Activated naive CD4-positive, alpha-beta T cell (primary cell): ENCODE measurements at places on chromosomes 2 and 18.

GRCh38 chr2:61469424-61470121, 1.3 kb downstream of the USP34 start:
- no peak for DNase-seq

DNA sequence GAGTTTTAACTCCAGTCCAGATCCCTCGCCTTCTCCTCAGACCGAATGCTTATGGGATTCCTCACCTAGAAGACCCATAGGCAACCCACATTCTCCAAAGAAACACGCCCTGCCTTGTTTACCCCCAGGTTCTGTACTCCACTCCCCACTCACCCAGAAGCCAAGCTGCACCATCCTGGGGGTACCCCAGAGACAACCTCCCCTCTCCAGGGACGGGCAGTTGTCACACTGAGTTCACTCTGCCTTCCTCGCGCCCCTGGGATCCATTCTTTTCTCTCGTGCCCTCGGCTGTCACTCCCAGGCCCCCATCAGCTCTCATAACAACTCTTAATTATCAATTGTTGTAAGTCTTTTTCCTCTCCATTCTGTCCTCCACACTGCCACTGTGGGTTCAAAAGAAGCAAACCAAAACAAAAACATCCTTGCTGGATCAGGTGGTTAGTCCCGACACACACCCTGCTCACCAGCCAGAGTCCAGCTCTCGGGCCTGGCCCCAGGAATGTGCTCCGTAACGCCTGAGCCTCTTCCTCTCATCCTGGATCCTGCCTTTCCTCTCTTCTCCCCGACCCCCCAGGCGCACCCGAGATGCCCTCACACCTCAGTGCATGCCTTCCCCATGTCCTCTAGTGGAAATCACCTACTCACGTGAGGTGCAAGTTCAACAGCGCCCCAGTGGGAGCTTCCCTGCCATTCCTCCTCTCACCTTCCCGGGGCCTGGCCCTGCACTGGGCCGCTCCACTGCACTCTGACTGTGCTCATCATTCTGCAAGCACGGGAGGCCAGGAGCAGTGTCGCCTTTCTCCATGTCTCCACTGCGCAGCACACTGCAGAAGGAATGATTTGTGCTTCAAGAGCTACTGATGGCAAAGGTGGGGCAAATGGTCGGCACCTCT, 20.7 kb downstream of the COX7A2L start:
- DNase-seq: no peak

DNA sequence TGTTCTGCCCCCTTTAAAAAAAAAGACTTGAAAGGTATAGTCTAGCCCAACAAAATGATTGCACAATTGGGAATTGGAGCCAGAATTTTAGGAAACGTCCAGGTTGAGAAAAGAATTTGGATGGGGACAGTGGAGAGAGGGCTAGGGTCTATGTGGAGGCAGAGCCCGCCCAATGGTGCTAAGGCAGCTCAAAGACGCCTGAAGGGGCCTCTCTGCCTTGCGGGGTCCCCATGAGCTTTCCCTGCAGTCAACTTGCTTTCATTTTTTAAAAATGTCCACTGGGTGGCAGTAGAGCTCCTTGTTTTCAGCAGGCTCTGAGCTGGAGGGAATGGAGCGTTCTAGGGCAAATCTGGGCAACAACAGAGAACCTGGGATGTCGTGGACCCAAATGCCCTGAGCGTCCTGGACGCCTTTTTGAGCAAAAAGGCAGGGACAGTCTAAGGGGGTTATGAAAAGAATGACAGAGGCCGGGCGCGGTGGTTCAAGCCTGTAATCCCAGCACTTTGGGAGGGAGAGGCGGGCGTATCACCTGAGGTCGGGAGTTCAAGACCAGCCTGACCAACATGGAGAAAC, 40.2 kb upstream of the ITM2C start:
- DNase-seq: no peak

DNA sequence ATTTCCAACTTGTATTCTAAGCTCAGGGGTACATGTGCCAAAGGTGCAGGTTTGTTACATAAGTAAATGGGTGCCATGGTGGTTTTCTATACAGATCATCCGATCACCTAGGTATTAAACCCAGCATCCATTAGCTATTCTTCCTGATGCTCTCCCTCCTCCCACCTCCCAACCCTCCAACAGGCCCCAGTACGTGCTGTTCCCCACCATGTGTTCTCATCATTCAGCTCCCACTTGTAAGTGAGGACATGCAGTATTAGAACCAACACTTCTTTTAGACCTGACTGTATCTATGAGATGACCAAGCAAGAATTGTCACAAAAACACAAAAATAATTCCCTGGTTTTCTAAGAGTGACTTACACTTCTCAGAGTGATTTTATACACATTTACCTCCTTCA, 83.0 kb downstream of the VIT start:
- DNase-seq: no peak

GRCh38 chr2:238929242-238930081, 81.6 kb downstream of the TWIST2 start:
- DNase-seq: no peak

DNA sequence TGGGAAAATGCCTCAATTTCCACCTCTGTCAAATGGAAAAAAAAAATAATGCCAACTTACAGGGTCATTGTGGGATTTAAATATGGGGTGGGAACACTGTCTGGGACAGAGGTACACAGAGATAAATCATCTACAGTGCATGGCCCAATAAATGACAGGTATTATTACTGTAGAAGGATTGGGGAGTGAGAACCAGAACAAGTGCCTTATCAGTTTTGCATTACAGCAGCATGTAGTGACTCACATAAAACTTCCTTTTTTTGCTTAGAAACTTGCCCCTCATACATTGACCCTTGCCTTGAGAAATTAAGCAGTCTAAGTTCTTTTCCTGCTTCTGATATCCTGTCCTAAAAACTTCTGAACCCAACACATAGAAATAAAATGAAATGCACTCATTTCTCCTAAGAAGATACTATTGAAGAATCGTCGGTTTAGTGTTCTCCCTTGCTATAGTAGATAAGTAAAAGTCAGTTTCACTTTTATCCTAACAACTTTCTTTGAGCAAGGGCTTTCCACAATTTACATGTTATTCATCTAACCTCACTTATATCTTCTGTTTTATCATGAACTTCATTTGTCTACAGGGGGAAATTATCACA, 121.0 kb upstream of the HAAO start:
- DNase-seq: no peak

DNA sequence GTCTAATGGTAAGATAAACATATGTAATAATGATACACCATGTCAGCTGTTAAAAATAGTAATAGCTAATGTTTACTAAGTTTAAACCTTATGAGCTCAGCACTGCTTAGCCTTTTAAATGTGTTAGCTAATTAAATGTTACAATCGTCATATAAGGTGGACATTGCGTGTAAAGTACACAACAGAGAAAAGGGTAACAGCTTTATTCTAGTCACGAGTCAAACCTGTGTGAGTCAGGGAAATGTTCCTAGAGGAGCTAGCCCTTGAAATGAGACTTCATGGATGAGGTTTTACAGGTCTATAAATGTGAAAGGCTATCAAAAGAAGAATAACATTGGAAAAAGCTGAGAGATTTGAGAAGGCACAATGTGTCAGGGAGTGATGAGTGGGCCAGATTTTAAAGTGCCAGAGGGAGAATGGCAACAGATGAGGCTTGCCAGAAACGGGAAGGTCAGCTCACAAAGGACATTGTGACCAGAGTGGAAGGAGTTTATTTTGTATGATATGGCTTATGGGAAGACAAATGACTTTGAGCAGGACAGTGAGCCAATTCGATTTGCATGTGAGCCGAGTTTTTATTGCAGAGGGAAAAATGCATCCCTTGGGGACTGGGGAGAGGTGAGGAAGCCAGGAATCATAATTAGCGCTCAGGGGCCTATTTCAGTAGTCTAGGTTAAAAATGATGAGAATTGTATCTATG, 276.3 kb downstream of the CTNNA2 start:
- DNase-seq: no peak

- DNase-seq: no peak
These were observed 26.7 kb downstream of the CNNM4 start for GRCh38 chr2:96787411-96787810.

DNA sequence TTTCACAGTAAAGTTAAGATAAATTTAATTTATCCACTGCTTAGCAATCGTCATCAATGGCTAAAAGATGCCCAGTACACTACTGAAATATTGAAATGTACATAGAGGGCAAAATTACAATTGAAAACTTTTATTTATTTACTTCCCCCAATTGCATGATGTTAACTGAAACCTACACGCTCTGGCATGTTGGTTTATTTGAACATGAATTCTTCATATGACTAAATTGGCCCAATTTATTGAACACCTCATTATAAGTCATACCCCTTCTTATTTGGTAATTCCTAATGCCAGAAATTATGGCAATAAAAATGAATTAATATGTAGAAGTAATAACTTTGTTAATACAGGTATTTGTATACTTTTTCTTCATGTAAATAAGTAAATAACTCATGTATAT, 183.0 kb upstream of the ZC3H15 start:
- no peak for DNase-seq

DNA sequence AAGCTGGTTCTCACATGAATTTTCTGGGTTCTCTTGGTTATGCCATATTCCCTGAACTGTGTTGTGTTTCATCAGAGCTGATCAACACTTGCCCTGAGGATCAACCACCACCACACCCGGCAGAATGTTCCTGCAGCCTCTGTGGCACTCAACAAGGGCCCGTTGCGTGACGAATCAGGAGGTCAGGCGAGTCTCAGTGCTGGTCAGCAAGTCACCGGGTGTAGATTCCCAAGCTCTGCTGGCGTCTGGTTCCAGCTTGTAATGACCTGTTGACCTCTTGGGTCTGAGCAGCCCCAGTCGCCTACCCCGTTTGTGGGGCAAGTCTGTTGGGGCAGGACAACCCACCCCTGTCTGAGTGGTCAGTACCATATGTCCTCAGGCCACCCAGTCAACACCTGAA, 46.0 kb downstream of the ADCY3 start:
- no peak for DNase-seq

- no peak for DNase-seq
These were observed 31.7 kb downstream of the L3MBTL4 start for GRCh38 chr18:6382963-6383362.

GRCh38 chr2:26573241-26573925, 67.8 kb downstream of the CIB4 start:
- no peak for DNase-seq

DNA sequence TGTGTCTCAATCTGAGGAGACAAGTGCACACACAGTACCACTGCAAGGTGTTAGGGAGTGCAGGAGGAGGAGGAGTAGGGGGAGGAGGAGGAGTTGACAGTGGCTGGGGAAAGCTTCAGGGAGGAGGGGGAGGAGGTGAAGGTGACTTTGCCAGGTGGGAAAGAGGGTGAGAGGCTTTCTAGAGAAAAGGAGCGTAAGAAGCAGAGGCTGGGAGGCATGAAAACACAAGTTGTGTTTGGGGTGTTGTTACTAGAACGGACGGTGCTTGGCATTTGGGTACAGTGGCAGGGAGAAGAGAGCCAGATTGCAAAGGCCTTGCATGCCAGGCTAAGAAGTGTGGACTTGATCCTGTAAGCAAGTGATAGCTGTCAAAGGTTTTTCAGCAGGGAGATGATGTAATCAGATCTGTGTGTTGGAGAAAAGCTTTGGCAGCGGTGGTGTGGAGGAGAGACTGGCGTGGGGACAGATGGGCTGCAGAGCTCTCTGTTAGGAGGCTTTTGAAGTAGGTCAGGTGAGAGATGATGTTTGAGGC, 16.2 kb downstream of the TANC1 start:
- DNase-seq: no peak

DNA sequence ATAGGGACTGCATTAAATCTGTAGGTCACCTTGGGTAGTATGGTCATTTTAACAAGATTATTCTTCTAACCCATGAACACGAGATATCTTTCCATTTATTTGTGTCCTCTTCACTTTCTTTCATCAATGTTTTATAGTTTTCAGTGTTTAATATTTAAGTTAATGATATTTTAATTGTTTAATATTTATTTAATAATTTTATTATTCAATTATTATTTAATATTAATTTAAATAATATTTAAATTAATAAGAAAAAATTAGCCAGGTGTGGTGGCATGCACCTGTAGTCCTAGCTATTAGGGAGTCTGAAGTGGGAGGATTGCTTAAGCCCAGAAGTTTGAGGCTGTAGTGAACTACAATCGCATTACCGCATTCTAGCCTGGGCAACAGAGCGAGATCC, 33.0 kb downstream of the CASP10 start:
- no peak for DNase-seq

- no peak for DNase-seq
These were observed 5.0 kb upstream of the ATP9B start for GRCh38 chr18:79064228-79064627.

DNA sequence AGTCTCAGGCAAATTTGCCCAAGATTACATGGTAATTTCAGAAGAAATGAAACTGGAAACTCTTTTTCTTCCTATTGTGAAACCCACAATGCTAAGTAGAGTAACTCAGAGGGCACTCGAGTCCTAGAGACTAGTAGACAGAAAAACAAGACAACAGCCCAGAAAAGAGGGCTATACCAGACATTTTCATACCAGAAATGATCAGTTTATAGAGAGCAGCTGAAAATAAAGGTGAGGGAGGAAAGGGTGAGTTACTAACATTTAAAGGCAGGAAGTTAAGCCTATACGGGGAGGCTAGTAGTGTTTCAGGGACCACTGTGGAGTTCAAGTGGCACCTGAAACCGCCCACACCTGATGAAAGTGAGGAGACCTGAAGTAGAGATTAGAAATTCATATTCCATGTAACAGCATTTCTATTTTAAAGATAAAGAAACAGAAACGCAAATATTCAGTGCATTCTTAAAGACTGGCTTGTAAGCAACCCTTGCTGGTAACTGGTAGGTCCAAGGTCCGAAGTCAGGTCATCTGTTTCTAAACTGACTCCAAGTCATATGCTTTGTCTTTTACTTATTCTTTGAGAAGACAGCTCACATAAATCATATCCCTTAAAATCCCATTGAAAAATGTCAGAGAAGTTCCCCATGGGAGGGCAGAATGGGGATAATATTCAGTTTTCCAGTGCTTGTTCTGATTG, 145.1 kb upstream of the ITGB6 start:
- no peak for DNase-seq

- no peak for DNase-seq
These were observed 60.9 kb downstream of the AAK1 start for GRCh38 chr2:69582582-69583176.

- no peak for DNase-seq
These were observed 104.5 kb upstream of the TTC39C start for GRCh38 chr18:23910032-23910431.

DNA sequence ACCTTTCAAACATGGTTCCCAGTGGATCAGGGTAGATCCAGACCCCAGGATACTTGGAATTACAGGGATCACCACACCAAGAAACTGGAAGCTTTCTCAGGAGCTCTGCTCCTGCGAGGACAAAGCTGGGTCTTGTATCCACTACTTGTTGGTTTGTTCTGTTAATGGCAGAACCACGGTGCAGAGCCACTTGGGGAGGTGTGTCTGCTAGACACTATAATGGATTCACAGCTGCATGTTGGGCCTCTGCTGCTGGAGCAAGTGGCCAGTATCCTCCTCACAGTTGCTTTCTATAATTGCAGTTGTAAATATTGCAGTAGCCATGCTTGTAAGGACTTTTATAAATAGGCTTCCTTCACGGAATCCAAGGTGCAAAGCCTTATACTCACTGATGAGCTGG, 12.9 kb downstream of the FOSL2 start:
- DNase-seq: no peak

- DNase-seq: peak; percentile 84
These were observed 99.0 kb downstream of the ZFP36L2 start for GRCh38 chr2:43127208-43127940.

- DNase-seq: no peak
These were observed 95.9 kb downstream of the EPB41L5 start for GRCh38 chr2:120108749-120109148.

- no peak for DNase-seq
These were observed 19.4 kb downstream of the KCNIP3 start for GRCh38 chr2:95316466-95317122.
